Muscle of leg (tissue), 16 donors: ENCODE measurements at places on chromosomes 7 and 10. TPM values are rescaled to one million over a fixed set of nuclear protein-coding genes. Genes with fewer than 3 reads are reported as not detected.

The INA gene
- 0.13 TPM for total RNA-seq

The CRPPA gene
- 6.6 TPM for total RNA-seq

The LIPM gene
- not detected for total RNA-seq

The PLCE1 gene
- total RNA-seq, result 31.7 TPM

The WNT8B gene
- total RNA-seq, result not detected

The GRID2IP gene
- total RNA-seq, result 0.09 TPM

The LIPJ gene
- 0.13 TPM for total RNA-seq

The LRCH4 gene
- total RNA-seq, result 8.9 TPM

The SRGN gene
- 22.1 TPM for total RNA-seq

The FAS gene
- 7.2 TPM for total RNA-seq

The ZNF853 gene
- total RNA-seq, result 7.2 TPM

The PSMG3 gene
- total RNA-seq, result 35.5 TPM

The NXPH1 gene
- not detected for total RNA-seq

The TMEM139 gene
- 0.40 TPM for total RNA-seq

The ZNF488 gene
- 1.2 TPM for total RNA-seq

The SLC13A1 gene
- not detected for total RNA-seq

The IL2RA gene
- total RNA-seq, result not detected

The CEP55 gene
- 7.0 TPM for total RNA-seq

The ZNF425 gene
- 3.4 TPM for total RNA-seq

The PLA2G12B gene
- not detected for total RNA-seq

The DGKB gene
- 1.4 TPM for total RNA-seq

The A1CF gene
- not detected for total RNA-seq

The EN2 gene
- 0.09 TPM for total RNA-seq

The CAV1 gene
- 174 TPM for total RNA-seq

The OLAH gene
- total RNA-seq, result 0.13 TPM

The FOXI2 gene
- 0.09 TPM for total RNA-seq

The EGFR gene
- 25.4 TPM for total RNA-seq

The ZNF438 gene
- 14.5 TPM for total RNA-seq

The UCN3 gene
- total RNA-seq, result not detected

The NEUROG3 gene
- not detected for total RNA-seq

The UNCX gene
- not detected for total RNA-seq

The AZGP1 gene
- 0.75 TPM for total RNA-seq

The STARD3NL gene
- 31.9 TPM for total RNA-seq

The NRCAM gene
- 17.5 TPM for total RNA-seq

The GSAP gene
- 4.3 TPM for total RNA-seq

The ACTA2 gene
- 214 TPM for total RNA-seq
